ENCODE measurements at places on chromosomes 2 and 18. TPM values are rescaled to one million over a fixed set of nuclear protein-coding genes. Genes with fewer than 3 reads are reported as not detected.

ASPRV1 gene
- polyA plus RNA-seq: 7.7 TPM

FAP gene
- 0.16 TPM for polyA plus RNA-seq

VPS4B gene
- polyA plus RNA-seq: 30.5 TPM

CD28 gene
- not detected for polyA plus RNA-seq

LHCGR gene
- polyA plus RNA-seq: not detected

SEMA4F gene
- 18.2 TPM for polyA plus RNA-seq

KCNF1 gene
- 12.9 TPM for polyA plus RNA-seq

TDRD15 gene
- polyA plus RNA-seq: not detected

IHH gene
- polyA plus RNA-seq: not detected

MBD1 gene
- 106 TPM for polyA plus RNA-seq

ANKZF1 gene
- 204 TPM for polyA plus RNA-seq

NYAP2 gene
- polyA plus RNA-seq: 1.1 TPM

UGT1A7 gene
- polyA plus RNA-seq: not detected
